Fibroblast of skin of scalp (primary cell): ENCODE measurements at places on chromosomes 2 and 18.

GRCh38 chr2:145584353-145584752, 1064.4 kb upstream of the ZEB2 start:
- no peak for DNase-seq

- DNase-seq = no peak
Measured at GRCh38 chr2:106232638-106233349, 38.7 kb upstream of the UXS1 start.

DNA sequence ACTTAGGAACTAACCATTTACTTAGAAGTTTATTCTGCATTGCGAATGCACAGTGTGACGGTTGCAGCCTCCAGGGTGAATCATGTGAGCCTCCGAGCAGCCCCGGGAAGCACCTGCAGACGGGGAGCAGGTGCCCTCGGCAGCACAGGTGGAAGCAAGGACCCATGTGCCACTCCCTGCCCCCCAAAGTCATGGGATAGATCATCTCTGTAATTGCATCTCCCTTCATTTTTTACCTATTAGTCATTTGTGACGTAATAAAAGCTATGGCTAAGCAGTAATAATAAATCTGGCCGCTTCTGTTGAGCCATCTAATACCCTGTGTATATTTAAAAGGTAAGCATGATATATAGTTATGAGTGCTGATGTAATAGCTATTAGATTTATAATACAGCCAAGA, 97.2 kb downstream of the PTGR3 start:
- no peak for DNase-seq

DNA sequence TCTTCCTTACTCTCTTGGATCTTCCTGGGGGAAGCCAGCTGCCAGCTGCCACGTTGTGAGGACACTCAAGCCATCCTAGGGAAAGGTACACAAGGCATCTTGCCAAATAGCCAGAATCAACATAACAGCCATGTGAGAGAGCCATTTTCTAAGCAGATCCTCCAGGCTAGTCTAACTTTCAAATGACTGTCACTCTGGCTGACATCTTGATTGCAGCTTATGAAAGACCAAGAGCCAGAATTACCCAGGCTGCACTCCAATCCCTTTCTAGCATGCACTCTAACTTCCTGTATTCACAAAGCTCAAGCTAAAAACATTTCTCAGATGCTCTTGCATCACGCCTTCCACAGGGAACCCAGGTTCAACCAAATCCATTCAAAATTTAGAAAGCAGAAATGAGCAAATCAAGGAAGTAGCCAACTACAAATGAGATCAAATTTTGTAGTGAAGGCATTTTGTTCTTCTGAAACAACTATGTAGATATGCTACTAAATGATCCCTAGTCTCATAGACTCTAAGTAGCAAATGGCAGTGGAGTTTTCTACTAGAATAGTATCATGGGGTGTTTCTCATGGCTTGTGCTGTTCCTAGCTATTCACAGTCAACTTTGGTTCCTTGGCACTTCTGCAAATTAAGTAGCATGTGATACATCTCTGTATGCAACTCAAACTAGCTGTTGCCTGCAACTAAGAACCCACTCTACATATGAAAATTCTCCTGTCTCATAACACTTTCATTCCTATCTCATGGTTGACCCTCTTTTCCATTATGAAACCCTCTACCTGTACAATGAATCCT, 281.9 kb downstream of the ZEB2 start:
- DNase-seq = no peak

DNA sequence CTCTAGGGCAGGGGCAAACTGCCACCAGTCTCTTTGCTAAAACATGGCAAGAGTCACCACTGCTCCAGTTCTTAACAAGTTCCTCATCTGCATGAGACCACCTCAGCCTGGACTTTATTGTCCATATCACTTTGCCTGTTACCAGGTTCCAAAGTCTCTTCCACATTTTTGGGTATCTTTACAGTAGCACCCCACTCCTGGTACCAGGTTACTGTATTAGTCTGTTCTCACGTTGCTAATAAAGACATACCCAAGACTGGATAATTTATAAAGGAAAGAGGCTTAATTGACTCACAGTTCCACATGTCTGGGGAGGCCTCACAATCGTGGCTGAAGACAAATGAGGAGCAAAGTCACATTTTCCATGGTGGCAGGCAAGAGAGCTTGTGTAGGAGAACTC, 5.5 kb upstream of the DPP4 start:
- DNase-seq = no peak

DNA sequence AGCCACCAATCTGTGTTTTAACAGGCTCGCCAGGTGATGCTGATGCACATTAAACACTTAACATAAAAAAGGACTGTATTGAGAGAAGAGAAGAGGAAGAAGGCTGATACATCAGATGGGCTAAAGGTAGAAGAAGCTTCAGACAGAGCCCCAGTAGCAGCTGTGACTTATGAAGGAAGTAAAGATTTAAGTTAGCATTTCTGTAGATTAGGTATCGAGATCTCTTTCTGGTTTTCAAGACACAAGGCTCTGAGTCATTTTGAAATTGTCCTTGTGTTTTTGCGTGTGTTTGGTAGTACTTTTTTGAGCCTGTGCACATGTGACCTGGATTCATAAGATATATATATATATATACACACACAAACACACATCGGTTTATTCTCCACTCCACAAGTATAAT, 40.6 kb upstream of the GCFC2 start:
- DNase-seq = no peak

GRCh38 chr2:19841918-19842693, 59.7 kb downstream of the TTC32 start:
- DNase-seq = no peak

- peak; percentile 88 for DNase-seq
Measured at GRCh38 chr2:106995556-106995955, 109.6 kb upstream of the ST6GAL2 start.
